Astrocyte (in vitro differentiated cells and primary cell): ENCODE measurements at places on chromosomes 6 and 20. TPM values are rescaled to one million over a fixed set of nuclear protein-coding genes. Genes with fewer than 3 reads are reported as not detected.
A peak's percentile ranks its signal among the peaks of the same experiment; 100 is the strongest.

IMPG1 gene
- total RNA-seq: not detected in 2 replicates

DNA sequence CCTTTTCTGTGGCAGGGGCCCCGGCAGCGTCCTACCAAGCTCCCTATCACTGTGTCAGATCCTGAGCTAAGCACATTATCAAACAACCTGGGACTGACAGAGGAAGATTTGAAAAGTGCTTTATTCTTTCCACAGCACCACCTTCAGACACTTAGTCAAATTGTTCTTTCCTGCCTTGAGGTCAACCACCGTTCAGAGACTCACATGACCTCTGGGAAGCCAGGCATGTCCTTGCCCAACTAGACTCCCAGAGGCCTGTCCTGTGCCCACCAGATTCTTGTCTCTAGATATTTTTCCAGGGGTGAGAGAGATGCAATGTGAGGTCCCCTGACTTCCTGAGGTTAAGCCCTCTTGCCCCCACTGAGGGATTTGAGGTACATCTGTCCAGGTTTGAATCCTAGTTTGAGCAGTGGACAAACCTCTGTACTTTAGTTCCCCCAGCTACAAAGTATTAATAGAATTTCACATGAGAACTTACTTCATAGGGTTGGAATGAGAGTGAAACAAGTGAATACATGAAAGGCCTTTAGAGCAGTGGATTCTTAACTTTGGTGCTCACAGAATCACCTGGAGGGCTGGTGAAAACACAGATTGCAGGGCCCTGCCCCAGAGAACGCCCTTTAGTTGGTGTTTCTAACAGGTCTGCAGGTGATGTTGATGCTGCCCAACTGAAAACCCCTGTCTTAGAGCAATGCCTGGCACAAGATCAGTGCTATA is 179.8 kb downstream of the CLIC5 start:
- H3K27me3 ChIP-seq: no peaks in the 10 kb centered on the region
- H3K27ac ChIP-seq: no peak overlapping the region
- H3K4me3 ChIP-seq: no peak overlapping the region
- H3K4me1 ChIP-seq: no peaks in the 10 kb centered on the region
- no peaks in the 10 kb centered on the region for H3K36me3 ChIP-seq

DNA sequence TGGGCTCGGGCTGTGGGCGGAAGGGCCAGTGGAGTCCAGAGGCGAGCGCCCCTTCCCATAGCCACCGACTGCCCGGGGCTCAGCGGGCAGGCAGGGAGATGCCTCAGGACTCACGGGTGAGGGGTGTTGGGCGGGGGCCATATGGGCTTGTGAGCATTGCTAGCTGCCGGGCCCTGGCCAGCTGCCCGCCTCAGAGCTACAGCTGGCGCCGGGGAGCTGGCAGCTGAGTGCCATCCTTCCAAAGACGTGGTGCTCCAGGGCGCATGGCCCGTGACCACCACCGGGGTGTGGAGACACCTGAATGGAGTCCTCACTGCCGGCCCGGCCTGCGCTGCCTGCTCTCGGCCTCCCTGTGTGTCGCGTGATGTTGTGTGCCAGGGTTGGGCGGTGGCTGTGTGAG is 10.6 kb upstream of the RBBP8NL start:
- no peaks in the 10 kb centered on the region for H3K4me1 ChIP-seq
- H3K36me3 ChIP-seq: no peaks in the 10 kb centered on the region
- peaks cover 10% of the 10 kb centered on the region for H3K27me3 ChIP-seq

DNA sequence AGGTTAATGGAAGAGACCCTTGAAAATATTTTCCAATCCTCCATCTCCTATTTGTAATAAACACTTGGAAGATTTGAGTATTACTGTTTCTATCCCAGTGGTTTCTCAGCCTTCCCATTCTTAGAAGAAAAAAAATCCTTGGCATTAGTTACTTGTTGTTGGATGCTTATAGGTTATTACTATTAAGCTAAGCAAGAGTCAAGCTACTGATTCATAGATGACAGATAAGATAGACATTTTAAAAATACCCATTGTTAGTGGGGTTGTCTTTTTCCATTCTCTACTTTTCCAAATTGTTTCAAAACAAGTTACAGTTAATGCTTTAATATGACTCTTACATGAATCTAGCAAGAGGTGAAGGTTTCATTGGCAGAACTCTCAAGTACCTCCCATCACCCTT is 158.5 kb downstream of the HIVEP2 start:
- peak; percentile 40 for DNase-seq
- H3K27ac ChIP-seq: no peak overlapping the region
- peaks cover under 1% of the 10 kb centered on the region for H3K4me1 ChIP-seq
- no peaks in the 10 kb centered on the region for H3K27me3 ChIP-seq
- H3K4me3 ChIP-seq: no peak overlapping the region
- peaks cover 3% of the 10 kb centered on the region for H3K36me3 ChIP-seq

- peaks cover 41% of the 10 kb centered on the region for H3K27me3 ChIP-seq
- no peaks in the 10 kb centered on the region for H3K36me3 ChIP-seq
- no peak overlapping the region for H3K27ac ChIP-seq
- no peak overlapping the region for H3K4me3 ChIP-seq
- no peak for DNase-seq
- H3K4me1 ChIP-seq: peaks cover under 1% of the 10 kb centered on the region
Observed at GRCh38 chr20:62638055-62638570, 4.2 kb upstream of the SLCO4A1 start.

- H3K36me3 ChIP-seq: peaks cover 7% of the 10 kb centered on the region
- H3K27me3 ChIP-seq: no peaks in the 10 kb centered on the region
- no peak for DNase-seq
- no peak overlapping the region for H3K4me3 ChIP-seq
Observed at GRCh38 chr6:45533386-45533785, 155.7 kb upstream of the SUPT3H start.
